ENCODE measurements at places on chromosomes 12 and 14.
A peak's percentile ranks its signal among the peaks of the same experiment; 100 is the strongest.

GRCh38 chr14:36317650-36318049 lies 2.8 kb downstream of the MBIP start:
- no peak for DNase-seq

GRCh38 chr14:46058964-46059563 lies 592.5 kb downstream of the RPL10L start:
- no peak for DNase-seq

- DNase-seq = peak; percentile 72
These were observed 153.0 kb upstream of the DIO2 start for GRCh38 chr14:80364274-80364673.

GRCh38 chr12:89556976-89557375 lies 31.1 kb upstream of the POC1B start:
- no peak for DNase-seq

- DNase-seq = no peak
These were observed 126.7 kb downstream of the TTC6 start for GRCh38 chr14:37721976-37722659.

GRCh38 chr12:49121047-49121696 lies 10.0 kb downstream of the TUBA1B start:
- peak; percentile 25 for DNase-seq

DNA sequence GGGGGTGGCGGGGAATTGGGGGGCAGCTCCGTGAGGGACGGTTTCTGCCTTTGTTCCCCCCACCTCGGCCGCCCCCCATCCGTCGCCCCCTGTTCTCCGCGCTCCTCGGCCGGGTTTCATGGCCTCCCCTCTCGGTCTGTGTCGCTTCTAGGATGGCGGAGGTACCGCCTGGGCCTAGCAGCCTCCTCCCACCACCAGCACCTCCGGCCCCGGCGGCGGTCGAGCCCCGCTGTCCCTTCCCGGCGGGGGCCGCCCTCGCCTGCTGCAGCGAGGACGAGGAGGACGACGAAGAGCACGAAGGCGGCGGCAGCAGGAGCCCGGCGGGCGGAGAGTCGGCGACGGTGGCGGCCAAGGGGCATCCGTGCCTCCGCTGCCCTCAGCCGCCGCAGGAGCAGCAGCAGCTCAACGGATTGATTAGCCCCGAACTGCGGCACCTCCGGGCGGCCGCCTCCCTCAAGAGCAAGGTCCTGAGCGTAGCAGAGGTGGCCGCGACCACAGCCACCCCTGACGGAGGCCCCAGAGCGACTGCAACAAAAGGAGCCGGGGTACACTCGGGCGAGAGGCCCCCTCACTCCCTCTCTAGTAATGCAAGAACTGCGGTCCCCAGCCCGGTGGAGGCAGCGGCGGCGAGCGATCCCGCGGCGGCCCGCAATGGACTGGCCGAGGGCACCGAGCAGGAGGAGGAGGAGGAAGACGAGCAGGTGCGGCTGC lies 575 bp downstream of the NAA30 start:
- DNase-seq = no peak

GRCh38 chr14:93319494-93319893 lies 13.3 kb downstream of the BTBD7 start:
- no peak for DNase-seq

DNA sequence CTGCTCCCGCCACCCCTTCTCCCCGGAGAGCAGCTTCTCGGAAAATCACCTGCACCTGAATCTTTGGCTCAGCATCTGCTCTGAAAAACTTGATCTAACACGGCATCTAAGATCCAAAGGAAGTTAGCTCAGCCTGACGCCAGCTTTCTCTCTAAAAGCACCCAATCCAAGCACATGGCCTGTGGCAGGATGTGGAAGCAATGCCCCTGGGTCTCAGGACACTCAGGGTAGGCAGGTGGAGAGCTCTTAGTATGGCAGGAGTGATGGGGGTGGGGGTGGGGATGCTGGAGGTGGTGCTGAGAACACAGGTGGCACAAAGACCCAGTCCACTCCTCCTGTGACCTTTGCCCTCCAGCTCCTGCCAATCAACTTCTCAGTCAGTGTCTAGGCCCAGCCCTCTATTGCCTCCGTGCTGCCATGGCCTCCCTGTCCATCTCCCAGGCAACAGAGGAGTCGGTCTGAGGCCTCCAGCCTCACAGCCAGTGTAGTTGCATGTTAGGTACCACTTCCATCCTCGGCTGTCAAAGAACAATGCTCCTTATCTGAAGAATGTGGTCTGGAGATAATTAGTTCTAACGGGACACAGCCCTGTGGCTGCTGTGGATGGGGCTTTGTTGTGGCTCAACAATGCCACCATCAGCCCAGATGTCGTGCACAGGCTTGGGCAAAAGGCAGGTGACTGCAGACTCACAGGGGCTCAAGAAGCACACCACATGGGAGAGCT lies 180.0 kb upstream of the C14orf180 start:
- DNase-seq = no peak

DNA sequence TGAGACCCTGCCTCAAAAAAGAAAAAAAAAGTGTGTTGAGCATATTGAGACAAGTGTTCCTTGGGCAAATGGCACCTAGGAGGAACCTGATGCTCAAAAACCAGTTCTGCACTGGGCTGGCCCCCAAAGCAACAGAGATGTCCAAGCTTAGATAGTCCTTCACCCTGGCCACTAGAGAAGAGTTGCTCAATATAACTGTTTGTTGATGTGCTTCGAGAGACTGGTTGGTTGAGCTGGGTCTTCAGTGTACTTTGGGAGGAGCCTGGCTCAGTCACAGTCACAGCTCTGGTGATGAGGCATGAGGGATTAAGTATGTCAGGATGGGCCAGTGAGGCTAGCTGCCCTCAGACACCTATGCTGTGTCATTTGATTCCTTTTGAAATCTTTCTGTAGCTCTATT lies 38.0 kb downstream of the SLC2A14 start:
- no peak for DNase-seq

DNA sequence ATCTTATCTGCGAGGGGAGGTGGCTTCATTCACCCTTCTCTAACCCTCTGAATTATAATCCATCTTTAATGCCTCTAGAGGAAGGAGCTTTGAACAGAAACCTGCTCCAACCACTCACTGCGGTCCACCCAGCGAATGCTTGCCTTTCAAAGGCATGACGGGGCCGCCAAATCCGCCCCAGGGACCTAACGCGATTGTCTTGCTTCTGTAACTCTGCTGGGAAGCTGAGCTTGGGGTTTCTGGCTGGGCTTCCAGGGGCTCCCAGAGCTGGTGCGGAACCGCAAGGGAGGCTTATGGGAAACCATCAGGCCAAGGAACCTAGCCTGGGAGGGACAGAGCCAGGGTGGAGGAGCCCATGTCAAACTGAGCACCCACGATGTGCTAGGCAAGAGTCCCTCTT lies 231.2 kb upstream of the LHX5 start:
- no peak for DNase-seq

DNA sequence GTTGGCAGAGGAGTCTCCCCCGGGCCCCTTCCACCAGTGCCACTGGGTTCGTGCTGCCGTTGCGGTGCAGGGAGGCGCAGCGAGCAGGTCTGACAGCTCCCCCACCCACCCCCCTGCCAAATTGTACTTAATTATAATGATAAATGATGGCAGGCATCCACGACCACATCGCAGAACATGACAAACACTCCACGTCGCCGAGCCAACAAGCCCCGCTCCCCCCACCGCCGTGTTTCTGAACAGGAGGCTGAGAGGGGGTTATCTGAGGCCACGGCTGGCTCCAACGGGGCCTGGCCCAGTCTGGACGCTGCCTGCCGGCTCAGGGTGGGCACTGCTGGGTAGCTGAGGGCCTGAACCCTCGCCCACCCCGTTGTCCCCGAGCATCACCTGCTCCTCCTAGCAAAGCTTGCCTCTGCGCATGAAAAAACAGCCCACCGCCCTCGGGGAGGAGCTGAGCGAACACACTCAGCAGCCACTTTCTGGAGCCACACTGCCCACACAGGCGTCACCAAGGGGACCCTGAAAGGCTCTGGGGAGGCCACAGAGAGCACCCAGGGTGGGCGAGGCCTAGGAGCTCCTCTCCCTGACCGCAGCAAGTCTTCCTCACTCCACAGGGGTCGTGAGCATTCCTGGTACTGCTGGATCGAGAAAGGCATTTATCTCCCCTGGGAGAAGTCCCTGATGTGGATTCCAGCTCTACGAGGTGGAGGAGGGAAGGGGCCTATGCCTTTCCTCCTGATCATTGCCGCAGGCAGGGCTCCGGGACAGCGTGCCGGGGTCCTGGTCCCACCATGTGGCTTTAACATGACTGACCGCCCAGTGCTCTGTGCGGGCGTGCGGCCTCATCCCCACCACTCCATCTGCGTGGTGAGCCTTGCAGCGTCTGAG lies 35.4 kb upstream of the DIO3 start:
- peak; percentile 92 for DNase-seq

DNA sequence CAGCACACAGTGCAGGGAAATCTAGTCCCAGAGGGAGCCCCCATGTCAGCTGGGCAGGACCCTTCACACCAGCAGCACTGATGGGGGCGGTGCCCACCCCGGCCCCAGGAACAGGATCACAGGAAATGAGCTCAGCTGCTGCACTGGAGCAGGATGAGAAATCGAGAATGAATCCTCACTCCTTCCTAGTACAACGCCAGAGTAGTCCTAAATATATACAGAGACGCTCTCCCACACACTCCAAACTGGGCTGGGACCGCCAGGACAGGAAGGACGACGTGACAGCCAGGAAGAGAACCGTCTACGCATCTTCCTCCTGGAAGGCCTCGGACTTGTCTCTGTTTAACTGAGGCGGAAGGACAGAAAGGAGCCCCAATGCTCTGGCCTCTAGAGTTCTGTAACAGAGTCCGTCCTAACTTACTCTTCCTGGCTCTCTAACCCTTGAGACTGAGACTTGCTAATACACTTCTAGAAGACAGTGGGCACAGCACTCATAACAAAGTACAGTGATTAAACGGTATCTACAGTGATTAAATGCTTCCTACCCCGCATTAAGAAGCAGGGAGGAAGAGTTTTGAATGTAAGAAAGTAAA lies 33.4 kb downstream of the CDC42BPB start:
- DNase-seq = no peak

- no peak for DNase-seq
These were observed 17.1 kb downstream of the POMT2 start for GRCh38 chr14:77303417-77304156.

DNA sequence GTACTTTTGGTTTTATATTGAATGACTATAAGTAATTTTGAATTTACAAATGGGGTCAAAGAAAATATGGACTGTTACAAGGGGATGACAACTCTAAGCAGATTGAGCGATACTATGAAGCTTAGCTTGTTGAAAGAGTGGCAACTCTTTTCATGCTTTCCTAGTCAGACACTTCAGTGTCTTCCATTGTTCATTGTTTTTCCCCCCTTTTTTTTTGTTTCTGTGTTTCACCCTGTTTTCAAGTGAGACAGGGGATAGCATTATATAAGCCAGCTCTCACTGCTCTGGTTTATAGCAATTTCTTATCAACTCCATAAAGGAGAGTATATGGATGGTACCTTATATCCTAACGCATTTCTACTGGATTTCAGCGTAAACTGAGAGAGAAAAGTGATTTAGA lies 24.6 kb downstream of the PEBP1 start:
- no peak for DNase-seq

- DNase-seq = no peak
These were observed 44.4 kb downstream of the DGLUCY start for GRCh38 chr14:91158091-91158790.

GRCh38 chr12:77372494-77372893 lies 307.1 kb upstream of the E2F7 start:
- DNase-seq = no peak

GRCh38 chr14:67633451-67634147 lies 13.9 kb downstream of the ARG2 start:
- no peak for DNase-seq

DNA sequence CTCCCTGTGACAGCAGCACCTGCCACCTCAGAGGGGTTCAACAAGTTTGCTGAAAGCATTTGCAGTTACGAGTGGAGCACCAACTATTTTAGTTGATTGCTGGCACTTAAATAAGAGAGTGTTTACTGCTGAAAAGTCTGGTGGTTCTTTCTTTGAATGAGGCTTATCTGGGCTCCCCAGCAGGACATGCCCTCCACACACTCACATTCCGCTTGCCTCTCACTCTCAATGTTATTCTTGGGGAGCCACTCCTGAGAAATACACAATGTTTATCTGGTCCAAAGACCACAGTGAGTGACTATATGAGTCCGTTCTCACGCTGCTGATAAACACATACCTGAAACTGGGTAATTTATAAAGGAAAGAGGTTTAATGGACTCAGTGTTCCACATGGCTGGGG lies 31.9 kb downstream of the NT5DC3 start:
- DNase-seq = no peak

GRCh38 chr14:94772548-94772947 lies 2.6 kb upstream of the GSC start:
- DNase-seq = no peak

DNA sequence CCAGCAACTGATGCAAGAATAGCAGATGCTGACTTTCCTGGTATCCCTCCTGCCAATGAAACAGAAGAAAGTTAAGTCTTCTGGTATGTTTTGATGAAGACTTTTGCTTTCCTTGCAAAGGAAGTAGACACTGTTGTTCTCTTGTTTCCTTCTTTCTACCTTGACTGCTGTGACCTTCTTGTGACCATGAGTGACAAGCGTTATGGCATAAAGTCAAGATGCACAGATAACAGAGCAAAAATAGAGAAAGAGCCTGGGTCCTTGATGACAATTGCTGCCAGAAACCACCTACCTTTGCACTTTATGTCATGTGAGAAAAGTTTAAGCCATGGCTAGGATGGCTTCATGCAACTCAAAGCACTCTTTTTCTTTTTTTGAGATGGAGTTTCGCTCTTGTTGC lies 49.2 kb upstream of the LTA4H start:
- DNase-seq = no peak

GRCh38 chr12:132159555-132160003 lies 15.3 kb downstream of the NOC4L start:
- DNase-seq = no peak

DNA sequence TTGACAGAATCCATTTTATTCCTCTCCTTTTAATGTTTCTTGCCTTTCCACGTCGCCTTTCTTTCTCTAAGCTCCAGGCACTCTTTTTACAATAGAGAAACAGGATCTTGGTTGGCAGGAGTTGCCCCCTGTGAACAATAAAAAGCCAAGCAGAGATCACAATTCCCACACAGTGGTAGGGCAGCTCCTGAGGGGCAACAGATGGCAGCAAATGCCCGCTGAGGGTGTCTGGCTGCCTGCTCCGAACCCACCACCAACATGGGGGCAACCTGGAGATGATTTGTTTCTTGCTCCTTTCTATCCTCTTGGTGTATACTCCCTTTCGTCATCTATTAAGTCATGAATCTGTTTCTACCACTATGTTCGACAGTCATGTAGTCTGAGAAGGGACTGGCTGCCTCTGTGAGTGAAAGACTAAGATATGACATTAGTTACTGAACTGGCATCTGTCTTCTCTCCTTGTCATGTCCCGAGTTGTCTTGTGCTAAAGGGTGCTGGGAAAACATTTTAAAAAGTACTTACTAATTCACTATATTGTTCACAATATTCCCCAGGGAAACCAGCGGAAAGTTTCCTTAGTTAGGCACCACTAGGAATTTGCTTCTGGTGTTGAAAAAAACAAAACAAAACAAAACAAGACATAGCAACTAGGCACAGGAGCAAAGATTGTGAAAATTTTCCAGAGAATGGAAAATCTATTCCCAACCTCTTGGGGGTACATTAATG lies 170.1 kb downstream of the STXBP6 start:
- DNase-seq = no peak

- DNase-seq = no peak
These were observed 17.2 kb downstream of the BDKRB2 start for GRCh38 chr14:96221841-96222240.

All from NCI-H1694 treated with DMSO at 0.1 percent for 48 hours (cell line).